ENCODE measurements at places on chromosomes 4 and X.

GRCh38 chrX:68912113-68912512 is 83.3 kb downstream of the EFNB1 start:
- no peak for DNase-seq

DNA sequence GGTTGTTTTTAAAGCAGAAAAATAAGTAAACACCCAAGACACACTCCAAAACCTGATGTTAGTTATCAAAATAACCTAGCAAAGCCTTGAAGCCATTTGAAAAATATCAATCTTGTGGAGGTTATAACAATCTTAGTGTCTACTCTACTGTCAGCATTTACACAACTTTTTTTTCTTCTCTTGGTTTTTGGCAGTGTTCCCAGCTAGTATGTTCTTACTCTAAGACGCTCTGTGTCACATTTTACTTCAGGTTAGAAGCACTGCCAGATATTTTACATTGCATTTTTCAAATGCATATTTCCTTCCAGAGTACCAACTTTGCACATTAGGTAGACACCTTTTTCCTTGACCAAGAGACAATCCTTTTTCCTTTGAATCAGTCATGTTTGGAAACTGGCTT is 114.0 kb upstream of the INPP4B start:
- DNase-seq: peak; percentile 1

GRCh38 chr4:176011529-176011928 is 54.1 kb upstream of the WDR17 start:
- no peak for DNase-seq

DNA sequence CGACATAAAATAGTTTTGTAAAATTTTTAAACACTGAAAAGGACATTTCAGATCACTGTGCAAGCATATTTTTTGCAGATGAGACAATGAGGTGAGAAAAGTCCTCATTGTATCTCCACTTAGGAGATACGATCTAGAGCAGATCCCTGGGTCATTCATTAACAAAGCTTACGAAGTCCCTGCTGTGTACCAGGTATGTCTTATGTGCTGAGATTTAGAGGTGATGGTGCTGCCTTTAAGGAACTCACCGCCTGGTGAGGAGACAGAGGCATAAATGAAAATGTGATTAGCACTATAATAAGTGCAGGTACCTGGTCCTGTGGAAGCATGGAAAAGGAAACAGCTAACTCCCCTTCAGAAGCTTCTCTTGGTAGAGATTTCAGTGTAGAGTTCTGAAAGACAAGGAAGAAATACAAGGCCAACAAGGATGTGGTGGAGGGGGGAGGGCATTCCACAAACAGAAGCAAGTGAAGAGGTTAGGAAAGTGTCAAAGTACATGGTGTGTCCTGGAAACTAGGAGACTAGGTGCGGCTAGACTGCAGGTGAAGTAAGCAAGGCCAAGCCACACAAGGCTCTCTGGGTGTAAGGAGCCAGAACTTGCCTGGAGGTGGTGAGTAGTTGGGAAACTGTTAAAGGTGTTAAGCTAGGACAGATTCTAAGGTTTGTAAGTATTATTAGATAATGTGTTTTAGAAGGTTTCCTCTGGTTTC is 1.5 kb upstream of the NDNF start:
- DNase-seq: no peak

- peak; percentile 5 for DNase-seq
Measured at GRCh38 chrX:104668550-104668949, 102.6 kb downstream of the IL1RAPL2 start.

DNA sequence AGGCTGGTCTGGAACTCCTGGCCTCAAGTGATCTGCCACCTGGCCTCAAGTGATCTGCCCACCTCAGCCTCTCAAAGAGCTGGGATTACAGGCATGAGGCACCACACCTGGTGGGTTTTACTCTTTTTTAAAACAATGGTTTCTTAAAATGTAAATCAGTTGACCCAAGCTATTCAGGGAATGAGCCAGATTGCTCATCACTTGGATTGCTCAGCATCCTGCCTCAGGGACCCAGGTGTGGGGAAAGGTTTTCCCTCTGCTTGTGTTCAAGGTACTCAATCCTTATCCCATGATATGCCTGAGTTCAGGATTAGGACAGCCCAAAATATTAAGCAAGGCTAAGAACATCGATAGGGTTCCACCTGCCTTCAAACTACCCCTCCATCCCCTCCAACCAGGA is 67.4 kb downstream of the CHRNA9 start:
- DNase-seq: no peak

DNA sequence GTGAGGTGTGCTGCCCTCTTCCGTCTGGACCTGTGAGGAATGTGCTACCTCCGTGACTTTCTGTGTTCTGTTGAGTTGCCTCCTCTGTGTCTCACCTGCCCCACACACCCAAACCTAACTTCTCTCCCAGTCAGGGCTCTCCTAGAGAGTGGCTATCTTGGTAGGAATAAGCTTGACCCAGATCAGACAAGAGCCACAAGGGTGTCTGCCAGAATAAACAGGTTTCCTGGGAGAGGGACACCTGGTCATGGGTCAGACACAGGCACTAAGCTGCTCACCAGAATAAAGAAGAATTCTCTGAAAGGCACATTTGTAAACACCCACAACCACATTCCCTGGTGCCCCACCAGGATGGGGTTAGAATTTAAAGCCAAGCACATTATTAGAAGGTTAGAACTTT is 11.1 kb downstream of the ZNF182 start:
- no peak for DNase-seq

GRCh38 chr4:186534056-186534455 is 21.3 kb downstream of the MTNR1A start:
- no peak for DNase-seq

GRCh38 chrX:101229170-101229569 is 9.6 kb downstream of the DRP2 start:
- peak; percentile 53 for DNase-seq

DNA sequence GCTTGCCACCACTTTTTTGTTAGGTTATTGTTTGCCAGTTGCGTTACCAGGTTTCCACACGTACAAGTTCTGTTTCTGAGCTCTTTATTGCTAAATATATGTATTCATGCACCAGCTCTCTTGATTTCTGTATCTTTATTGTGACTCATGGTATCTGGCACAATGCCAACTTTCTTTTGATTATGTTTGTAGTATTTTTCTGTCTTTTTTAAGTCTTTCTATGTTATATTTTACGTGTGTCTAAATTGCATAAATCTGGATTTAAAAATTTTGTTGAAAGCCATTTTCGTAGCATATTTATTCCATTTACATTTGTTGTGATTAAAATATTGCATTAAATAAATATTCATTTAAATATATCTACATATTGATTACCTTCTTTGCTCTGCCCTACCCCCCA is 73.8 kb downstream of the KDM6A start:
- DNase-seq: no peak

DNA sequence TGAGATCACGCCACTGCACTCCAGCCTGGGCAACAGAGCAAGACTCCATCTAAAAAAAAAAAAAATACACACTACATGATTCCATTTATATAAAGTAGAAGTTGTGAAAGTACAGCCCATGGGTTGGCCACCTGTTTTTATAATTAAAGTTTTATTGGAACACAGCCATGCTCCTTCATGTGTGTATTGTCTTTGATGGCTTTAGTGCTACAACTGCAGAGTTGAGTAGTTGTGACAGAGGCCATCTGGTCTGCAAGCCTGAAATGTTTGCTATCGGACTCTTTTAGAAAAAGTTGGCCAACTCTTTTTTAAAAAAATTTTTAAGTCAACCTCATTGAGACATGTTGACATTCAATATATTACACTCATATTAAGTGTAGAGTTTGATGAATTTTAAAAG is 41.2 kb upstream of the DUSP21 start:
- DNase-seq: no peak

DNA sequence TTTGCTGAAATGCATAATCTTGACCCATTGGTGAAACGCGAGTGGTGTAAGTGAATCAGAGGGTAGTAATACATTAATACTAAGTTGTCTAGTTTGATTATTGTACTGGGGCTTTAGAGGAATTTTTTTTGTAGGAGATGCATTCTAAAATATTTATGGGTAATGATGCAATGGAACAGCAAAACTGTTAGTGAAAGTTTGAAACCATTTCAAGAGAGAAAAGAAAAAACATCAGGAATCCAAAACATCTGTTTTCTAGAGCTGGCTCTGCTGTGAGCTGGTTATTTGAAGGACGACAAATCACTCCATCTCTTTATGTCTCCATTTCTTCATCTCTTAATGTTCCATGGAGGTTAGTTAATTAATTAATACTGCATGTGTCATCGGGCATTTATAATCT is 351.9 kb upstream of the FAT1 start:
- DNase-seq: no peak

DNA sequence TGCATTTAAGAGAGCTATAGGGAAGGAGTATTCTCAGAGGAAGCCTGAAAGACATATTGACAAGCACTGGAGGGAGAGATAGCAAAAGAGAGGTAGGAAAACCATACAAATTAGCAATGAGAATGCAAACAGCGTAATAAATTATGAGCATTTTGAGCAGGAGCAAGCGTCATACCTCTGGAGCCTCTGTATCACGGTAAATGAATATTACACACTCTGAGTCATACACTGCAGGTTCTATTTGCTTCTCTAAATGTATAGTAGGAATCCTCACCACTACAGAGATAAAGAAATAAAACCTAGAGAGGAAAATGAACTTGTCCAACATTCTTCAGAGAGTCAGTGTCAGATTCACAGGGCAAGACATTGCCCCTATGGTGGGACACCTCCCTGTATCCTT is 46.4 kb upstream of the GABRE start:
- no peak for DNase-seq

DNA sequence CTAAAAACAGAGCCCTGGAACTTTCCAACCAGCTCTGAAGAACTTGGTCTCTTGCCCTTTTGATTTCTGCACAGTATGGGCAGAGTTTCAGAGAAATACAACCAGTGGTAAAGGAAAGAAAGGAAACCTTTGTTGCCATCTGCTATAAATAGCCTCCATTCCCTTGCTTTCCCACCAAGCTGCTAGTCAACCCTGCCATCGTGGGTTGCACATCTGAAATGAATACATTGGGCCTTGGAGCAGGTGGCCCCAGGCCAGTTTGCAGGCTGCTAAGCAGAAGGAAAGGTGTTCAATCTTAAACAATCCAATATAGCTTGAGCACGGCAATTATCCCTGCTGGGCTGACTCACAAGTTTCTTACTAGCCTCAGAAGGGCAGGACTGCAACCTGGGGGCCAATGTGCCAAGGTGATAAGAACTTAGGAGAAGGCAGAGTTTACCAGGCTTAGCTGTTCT is 142.5 kb downstream of the PPARGC1A start:
- no peak for DNase-seq

GRCh38 chr4:148442832-148443511 is 758 bp upstream of the NR3C2 start:
- no peak for DNase-seq

GRCh38 chrX:2546496-2546895 is 45.7 kb upstream of the DHRSX start:
- no peak for DNase-seq

GRCh38 chr4:46931981-46932380 is 22.9 kb upstream of the COX7B2 start:
- no peak for DNase-seq

- DNase-seq: no peak
Measured at GRCh38 chr4:33386764-33387163, 2666.6 kb downstream of the PCDH7 start.

DNA sequence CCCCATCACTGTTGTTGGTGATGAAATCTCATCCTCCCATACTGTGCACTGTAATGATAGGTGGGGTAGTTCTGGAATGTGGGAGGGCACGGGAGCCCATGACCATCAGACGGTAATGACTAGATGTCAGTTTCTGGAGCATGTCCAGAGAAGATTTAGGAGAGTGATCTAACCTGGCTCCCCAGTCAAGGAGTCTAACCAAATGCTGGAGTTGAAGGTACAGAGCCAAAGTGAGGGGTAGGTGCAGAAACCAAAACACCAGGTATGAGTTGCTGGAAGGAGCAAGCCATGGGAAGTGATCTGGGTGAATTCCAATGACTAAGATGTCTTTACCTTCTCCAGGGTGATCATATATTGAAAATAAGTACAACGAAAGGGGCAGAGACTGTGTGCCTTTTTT is 296.9 kb downstream of the INPP4B start:
- DNase-seq: no peak

- no peak for DNase-seq
Measured at GRCh38 chr4:26294904-26295303, 25.9 kb upstream of the RBPJ start.

GRCh38 chr4:20591571-20591970 is 108.7 kb upstream of the PACRGL start:
- DNase-seq: no peak

DNA sequence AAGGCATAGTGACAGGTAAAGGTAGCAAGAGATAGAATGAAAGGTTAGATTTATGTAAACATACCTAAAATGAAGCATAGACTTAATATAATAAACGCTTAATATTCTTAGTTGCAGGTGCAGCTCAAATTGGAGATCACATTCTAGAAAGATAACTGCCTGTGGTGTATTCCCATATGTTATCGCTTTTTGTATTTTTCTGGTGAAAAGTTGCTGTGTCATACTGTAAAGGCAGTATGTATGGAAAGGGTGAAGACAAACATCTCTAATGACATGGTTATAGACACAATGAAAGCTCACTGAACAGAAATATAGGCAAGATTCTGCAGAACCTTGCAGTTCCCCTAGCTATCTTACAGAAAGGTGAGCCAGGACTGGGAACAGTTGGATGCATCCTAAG is 240.3 kb downstream of the DCLK2 start:
- no peak for DNase-seq

GRCh38 chr4:75542824-75543223 is 13.0 kb upstream of the ODAPH start:
- peak; percentile 80 for DNase-seq

- no peak for DNase-seq
Measured at GRCh38 chr4:4417886-4418285, 31.0 kb downstream of the NSG1 start.

GRCh38 chrX:155857561-155857960 is 23.6 kb upstream of the VAMP7 start:
- DNase-seq: no peak

DNA sequence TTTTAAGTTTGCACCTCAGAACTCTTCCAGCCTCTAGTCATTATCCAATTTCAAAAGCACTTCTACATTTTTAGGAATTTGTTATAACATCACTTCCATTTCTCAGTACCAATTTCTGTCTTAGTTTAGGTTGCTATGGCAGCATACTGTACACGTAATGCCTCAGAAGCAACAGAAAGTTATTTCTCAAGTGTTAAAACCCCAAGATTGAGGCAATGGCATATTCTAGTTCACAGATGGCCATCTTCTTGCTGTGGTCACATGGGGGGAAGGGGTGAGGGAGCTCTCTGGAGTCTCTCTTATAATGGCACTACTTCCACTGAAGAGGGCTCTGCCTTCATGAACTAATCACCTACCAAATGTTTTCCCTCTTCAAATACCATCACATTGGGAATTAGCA is 220.3 kb upstream of the CTSO start:
- no peak for DNase-seq

GRCh38 chr4:85381968-85382367 is 93.0 kb upstream of the ARHGAP24 start:
- no peak for DNase-seq
